ENCODE measurements at places on chromosomes 7 and 10.

GRCh38 chr10:33273295-33274002 is 61.0 kb downstream of the NRP1 start:
- no peak for DNase-seq

GRCh38 chr10:100911472-100911871 is 1.3 kb upstream of the SLF2 start:
- no peak for DNase-seq

DNA sequence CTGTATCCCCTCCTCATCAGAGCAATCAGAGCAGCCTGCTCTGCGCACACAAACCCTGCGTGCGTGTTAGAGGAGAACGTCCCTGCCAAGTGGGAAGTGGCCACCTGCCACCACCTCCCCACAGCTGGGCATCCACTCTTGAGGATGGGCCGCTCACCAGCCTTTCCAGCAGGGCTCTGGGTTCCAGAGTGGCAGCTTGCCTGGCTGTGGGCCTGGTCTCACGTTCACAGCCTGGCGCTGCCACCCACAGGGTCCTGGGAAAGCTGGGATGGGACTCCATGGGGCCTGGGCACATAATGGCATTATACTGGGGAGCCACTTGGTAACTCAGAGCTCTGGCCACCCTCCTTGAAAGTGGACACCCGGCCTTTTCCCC is 151.1 kb upstream of the PPP2R2D start:
- DNase-seq: no peak

DNA sequence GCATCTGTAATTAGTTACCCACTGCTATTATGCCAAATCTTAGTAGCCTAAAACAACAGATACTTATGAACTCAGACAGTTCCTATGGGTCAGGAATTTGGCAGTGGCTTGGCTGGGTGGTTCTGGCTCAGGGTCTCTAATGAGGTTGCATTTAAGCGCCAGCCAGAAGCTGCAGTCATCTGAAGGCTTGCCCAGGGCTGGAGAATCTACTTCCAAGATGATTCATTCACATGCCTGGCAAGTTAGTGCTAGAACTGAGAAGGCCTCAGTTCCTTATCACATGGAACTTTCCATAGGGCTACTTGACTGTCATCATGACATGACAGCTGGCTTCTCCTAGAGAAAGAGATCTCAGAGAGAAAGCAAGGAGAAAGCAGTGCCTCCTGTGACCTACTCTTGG is 121.3 kb downstream of the AVL9 start:
- DNase-seq: no peak

- DNase-seq: no peak
Measured at GRCh38 chr7:32275216-32276009, 205.2 kb upstream of the PDE1C start.

- no peak for DNase-seq
Measured at GRCh38 chr10:74575191-74575720, 251.1 kb upstream of the KAT6B start.

DNA sequence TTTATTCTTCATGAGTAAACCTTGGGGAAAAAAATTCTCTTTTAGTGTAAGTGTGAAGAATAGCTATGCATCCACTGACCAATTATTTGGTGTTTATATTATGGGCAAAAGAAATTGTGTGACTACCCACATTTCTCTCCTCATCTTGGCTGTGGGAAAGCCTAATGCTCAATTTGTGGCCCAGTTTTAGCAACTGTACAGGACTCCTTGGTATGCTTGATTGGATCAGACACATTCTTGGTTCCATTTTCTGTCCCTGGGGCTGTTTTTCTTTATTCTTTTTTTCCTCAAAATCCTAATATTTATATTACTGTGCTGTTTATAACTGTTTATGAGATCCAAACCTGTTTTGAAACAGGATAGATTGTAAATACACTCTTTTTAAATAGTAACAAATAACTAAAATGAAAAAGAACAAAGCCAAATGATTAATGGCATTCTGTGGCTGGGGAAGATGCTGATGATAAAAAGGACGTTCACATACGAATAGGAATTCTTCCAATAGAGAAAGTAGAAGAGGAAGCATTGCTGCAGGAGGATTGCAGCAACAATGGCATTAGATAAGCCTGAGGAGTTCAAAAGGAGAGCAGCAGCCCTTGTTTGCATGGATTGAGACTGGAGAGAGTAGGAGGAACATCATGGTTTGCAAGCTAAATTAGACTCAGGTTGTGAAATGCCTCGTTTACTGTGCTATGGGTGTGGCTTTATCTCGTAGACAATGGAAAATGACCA is 580.5 kb downstream of the INHBA start:
- DNase-seq: no peak

GRCh38 chr10:58219875-58220274 is 47.8 kb downstream of the IPMK start:
- no peak for DNase-seq

DNA sequence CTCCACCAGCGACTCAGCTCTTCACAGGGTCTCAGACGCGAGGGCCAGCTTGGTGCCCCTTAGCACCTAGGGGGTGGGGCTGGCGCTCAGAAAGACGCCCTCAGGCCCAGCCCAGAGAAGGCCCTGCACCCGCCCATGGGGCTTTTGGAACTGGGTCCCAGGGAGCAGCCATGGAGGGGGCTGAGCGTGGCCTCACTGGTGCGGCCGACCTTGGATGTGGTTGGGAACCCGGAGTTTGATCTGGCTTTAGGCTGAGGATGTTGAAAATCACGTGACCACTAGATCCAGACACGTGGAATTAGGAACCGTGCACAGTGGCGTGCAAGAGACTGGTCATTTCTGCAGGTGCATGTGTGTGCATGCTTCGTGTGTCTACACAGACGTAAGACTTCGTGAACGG is 185.4 kb downstream of the DNAJB6 start:
- DNase-seq: no peak

- DNase-seq: no peak
Measured at GRCh38 chr7:36266190-36266589, 113.1 kb downstream of the EEPD1 start.

- DNase-seq: peak; percentile 71
Measured at GRCh38 chr7:38232502-38233366, 40.7 kb downstream of the TARP start.

DNA sequence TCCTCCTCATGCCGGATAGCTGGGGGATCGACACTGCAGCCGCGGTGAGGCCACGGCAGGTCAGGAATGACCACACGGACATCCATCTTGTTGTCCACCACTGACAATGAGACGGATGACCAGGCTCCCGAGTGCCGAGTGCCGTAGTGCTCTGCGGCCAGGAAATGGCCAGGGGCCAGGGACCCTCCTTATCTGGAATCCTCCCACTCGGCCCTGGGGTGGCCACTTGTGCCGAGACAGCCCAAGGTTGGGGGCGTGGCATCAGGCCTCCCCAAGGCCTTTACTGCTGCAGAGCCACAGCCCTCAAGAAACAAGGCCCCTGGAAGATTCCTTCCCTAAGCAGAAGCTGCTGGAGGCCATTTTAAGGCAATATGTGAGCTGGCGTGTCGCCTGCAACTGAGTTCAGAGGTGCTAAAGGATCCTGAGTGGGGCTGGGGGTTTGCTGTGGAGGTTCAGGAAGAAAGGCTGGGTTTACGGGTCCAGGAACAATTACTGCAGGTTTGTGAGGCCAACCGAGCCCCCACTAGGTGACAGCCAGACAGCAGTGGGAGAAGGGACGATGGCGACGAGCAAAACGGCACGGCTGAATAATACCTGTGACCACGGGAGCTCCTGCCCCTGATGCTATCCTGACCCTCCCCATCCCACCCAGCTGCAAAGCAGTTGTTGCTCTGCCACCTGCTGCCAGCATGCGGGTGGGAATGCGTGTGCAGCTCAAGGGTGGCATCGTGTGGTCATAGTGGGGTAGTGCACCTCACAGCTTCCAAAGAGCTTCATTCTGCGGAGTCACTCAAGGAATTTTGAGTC is 31.6 kb upstream of the LEP start:
- peak; percentile 60 for DNase-seq

- no peak for DNase-seq
Measured at GRCh38 chr7:100835903-100836811, 8.8 kb upstream of the EPHB4 start.

GRCh38 chr7:40544221-40544723 is 409.5 kb downstream of the SUGCT start:
- no peak for DNase-seq

DNA sequence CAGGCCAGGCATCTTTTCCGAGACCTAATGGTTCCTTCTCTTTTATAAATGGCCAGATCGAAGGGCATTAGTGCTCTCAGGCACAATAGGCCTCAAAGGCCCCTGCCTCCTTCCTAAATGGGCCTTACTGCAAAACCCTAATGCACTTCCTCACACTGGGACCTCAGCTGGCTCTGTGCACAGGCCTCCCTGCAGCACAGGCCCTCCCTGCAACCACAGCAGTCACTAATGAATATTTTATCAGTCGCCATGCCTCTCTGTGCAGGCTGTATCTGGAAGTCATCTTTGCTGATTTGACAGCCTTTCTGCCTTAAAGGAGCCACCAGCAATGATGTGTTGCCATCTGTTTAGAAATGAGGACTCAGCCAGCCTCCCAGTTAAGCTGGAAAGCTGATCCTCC is 54.9 kb upstream of the SDK1 start:
- no peak for DNase-seq

- no peak for DNase-seq
Measured at GRCh38 chr7:69968969-69969556, 370.8 kb downstream of the AUTS2 start.

DNA sequence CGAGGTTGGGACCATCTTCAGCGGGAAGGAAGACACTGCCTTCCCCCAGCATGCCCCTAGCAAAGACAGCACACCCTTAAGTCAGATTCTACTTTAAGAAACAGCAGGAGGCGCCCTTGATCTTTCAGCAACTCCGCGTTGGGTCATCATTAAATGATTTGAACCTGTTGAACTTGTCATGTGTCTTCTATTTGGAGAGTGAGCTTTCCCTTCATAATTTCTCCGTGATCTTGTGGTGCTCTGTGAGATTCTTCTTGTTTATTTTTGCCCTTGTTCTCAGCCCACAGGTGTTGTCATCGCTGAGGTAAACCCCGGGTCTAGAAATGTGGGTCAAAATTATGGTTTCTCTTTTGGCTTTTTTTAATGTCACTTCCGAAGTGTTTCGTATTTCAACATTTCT is 49.5 kb upstream of the PITRM1 start:
- DNase-seq: no peak

DNA sequence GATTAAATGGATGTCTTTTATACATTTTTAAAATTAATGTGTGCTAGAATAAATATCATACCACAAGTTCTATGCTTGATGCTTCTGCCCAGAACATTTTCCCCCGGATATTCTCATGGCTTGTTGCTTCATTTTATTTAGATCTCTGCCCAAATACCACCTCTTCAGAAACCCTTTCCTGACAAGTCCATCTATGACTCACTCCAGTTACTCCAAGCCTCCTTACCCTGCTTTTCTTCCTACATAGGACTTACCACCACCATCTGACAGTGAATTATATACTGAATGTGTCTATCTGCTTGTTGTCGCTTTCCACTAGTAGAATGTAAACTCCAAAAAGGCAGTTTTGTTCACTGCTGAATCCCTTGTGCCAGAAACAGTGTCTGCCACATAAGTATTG is 19.1 kb upstream of the ERVW-1 start:
- no peak for DNase-seq

DNA sequence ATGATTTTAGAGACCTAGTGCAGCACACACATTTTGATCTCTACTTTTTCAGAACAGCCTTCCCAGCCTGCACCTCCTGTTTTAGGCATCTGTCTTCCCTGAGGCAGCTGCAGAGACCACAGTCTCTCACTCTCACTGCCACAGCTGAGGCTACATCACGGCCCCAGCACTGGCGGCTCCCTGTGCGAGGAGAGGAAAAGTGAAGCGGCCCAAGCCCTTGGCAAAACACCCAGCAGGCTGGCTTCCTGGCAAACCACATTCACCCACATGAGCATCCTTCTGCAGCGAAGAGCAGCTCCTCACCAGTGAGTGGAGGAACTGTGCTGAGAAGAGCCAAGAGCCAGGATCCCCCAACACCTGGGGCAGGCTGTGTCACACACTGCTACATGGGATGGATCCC is 14.0 kb downstream of the HUS1 start:
- DNase-seq: no peak

DNA sequence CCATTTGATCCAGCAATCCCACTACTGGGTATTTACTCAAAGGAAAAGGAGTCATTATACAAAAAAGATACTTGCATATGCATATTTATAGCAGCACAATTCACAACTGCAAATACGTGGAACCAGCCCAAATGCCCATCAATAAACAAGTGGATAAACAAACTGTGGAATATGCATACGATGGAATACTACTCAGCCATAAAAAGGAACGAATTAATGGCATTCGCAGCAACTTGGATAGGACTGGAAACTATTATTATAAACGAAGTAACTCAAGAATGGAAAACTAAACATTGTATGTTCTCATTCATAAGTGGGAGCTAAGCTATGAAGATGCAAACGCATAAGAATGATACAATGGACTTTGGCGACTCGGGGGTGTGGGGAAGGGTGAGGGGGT is 108.6 kb downstream of the MICU1 start:
- DNase-seq: no peak

DNA sequence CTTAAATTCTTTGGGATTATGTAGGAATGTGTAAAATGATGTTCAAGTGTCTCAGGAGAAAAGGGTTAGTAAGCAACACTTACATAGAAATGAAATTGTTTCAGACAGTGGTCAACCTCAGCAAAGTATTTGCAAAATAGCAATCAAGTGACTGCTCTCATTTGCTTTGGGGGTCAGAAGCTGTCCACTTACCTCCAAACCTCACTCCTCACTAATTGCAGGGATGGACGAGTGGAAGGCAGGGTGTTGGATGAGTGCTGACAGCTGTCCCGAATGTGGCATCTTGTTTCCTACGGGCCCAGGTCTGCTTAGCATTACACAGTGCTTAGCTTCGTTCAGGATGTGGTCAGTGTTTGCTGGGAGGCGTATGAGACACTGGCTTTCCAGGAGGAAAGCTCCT is 437.0 kb downstream of the SUGCT start:
- no peak for DNase-seq

GRCh38 chr7:2008101-2008935 is 224.4 kb downstream of the MAD1L1 start:
- DNase-seq: no peak

GRCh38 chr10:2106641-2107040 is 369.3 kb upstream of the ADARB2 start:
- no peak for DNase-seq

DNA sequence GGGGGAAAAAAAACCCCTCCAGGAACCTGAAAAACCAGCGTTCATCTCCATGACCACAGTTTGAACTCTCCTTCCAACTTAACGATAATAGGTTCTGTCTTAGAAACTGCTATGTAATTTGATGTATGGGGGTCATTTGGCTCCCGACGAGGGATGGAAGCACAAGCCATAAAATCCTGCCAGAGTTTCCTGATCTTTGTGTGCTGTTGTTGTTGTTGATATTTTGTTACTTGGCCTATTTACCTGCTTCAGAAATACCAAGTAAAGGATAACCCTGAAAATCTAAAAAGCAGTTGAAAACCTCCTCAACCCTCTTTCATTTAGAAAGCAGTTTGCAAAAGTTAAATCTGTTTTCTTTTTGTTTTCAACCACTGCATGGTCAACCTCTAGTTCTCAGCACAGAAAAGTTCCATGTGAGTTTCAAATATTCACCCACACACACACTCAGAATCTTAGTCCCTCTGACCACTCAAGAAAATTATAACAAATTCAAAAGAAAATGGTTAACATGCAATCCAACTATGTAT is 9.3 kb upstream of the HOXA2 start:
- no peak for DNase-seq

GRCh38 chr10:11046776-11047160 is 29.1 kb downstream of the CELF2 start:
- no peak for DNase-seq

- no peak for DNase-seq
Measured at GRCh38 chr7:100567751-100568175, 5.9 kb downstream of the SAP25 start.

Data from stimulated activated CD4-positive, alpha-beta T cell treated with anti-CD3 and anti-CD28 coated beads, Interleukin-4, amount 100 ng/mL, for 4 hours (primary cell).